ENCODE measurements at places on chromosomes 11 and 22.
A peak's percentile ranks its signal among the peaks of the same experiment; 100 is the strongest.

DNA sequence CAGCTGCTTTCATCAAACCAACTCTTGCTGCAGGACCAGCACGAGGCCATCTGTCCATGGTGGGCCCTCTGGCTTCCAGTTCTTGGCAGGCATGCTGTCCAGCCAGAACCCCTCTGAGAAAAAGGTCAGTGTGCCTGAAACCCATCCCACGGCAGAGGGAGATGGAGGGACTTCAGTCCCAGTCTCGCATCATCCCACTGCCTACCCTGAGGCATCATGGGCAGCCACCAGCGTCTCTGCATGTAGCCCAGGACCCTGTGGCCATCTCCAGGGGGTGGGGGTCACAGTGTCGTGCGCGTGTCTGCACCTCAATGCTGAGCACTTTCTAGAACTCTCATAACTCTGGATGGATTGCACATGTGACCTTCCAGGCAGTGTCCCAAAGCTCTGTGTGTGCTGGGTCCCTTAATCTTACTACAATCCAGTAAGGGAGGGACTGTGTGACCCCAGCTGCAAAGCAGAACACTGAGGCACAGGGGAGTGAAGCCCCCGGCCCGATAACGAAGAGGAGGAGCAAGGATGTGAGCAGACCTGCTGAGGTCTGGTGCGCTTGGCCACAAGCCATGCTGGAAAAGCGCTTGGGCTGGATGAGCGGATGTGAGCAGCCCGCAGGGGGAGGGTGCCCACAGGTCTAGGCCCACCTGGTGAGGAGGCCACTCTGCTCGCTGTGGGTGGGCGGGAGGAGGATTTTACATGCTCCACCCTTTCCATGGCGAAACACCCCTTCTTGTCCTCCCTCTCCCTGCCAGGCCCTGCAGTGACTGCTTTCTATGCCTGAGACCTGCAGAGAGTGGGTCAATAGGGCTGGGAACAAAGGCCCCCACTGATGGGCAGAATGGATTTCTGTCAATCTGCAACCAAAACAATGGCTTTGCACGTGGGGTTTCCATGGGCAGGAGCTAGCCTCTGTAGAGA lies 1401.0 kb downstream of the BRD1 start:
- no peak for DNase-seq

DNA sequence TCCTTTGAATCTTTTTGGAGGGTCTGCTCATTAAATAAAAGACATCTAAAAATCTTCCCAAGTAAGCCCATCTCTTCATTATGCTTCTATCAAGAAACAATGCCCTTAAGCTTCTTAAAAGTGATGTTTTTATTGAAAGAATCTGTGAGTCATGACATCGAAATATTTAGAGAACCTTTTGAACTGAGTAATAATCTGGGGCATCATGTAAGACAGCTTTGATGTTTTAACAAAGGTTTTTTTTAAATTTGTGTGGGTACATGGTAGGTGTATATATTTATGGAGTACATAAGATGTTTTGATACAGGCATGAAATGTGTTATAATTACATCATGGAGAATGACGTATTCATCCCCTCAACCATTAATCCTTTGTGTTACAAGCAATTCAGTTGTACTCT lies 46.8 kb downstream of the PLAAT5 start:
- DNase-seq, result no peak

DNA sequence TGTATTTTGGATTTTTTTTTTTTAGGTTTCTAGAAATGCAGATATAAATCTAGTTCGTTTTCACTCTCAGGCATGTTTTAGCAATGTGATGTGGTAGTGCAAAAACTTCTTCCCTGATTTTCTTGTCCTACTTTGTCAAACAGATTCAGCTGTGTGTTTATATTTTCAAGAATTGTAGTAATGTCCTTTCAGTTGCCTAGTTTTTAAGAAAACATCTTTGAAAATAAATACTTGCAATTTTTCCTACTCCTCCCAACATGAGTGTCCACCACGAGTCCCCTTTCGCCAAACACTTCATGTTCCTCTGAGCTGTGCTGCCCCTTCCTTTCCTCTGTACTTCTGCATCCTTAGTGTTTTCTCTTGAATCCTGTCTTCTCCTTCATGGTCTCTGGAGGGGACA lies 686.9 kb downstream of the NTM start:
- no peak for DNase-seq

DNA sequence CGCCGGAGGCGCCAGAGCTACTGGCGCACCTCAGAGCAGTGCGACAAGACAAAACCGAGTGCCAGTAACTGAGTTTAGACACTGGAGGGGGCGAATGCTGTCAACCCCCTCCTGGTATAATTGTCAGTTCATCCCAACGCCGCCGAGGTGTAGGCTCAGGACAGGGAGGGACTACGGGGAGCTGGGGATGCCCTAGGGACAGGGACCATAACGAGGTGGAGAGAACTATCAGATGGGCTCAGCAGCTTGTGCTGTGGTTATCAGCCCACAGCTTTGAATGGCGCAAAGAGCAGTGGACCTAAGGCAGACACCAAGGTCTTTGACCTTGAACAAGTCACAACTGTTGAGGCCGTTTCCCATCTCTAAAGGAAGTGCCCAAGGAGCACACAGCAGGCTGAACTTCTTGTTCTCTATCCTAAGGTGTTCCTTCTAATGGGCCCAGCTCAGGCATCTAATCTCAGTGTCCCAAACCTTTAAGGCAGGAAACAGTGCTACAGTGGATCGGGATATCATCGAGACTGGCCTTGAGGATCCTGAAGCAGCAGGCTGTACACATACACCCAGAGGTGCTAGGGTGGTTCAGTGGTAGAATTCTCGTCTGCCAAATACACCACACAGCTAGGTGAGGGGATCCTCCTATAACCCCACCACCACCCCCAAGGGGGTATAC lies 958 bp upstream of the TUT1 start:
- peak; percentile 60 for DNase-seq

- DNase-seq, result no peak
Observed at GRCh38 chr22:29004647-29005371, 56.8 kb downstream of the C22orf31 start.

DNA sequence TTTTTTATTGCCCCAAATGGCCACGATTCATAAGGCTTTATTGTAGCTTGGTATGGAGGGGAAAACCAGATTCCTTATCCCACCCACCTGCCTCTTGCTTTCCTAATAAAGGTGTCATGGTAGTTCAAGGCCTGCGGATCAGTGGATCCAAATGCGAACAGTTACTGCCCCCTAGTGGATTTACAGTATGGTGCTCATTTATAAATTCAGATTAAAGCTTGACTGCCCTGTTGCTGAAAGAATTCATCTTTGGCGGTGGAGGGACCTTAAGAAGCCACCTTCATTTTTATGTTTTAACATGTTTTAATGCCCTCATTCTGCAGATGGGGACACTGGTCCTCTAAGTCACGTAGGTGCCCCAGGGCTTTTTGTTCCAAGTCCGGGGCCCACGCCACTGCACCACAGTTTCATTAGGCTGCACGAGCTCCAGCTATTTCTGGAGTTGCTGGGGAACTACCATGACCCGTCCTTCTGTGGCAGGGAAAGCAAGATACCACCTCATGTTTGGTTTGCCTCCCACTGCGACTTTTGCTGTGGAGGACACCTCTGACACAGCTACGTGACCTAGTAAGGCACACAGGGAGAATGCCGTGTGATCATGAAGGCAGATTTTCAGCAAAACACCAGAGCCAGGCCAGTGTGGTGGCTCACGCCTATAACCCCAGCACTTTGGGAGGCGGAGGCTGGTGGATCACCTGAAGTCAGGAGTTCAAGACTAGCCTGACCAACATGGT lies 15.6 kb upstream of the INCENP start:
- no peak for DNase-seq

GRCh38 chr22:45888221-45889092 lies 88.5 kb downstream of the WNT7B start:
- no peak for DNase-seq

DNA sequence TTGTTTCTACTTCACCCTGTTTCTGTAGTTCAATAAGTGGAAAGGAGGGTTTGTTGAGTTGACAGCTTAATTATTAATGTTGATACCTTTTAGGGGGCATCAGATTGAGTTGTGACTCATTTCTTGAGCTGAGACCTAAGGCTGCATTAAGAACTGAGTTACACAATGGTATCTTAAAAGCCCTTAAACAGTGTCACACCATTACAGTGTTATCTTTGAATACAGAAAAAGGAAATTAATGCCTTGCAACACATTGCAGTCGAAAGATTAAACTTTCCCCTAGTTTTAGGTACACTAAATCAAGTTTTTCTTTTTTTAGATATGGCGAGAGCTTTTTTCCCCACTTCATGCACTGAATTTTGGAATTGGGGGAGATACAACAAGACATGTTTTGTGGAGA lies 16.7 kb downstream of the PAFAH1B2 start:
- no peak for DNase-seq

GRCh38 chr22:40444178-40444831 lies 73.9 kb downstream of the SGSM3 start:
- no peak for DNase-seq

DNA sequence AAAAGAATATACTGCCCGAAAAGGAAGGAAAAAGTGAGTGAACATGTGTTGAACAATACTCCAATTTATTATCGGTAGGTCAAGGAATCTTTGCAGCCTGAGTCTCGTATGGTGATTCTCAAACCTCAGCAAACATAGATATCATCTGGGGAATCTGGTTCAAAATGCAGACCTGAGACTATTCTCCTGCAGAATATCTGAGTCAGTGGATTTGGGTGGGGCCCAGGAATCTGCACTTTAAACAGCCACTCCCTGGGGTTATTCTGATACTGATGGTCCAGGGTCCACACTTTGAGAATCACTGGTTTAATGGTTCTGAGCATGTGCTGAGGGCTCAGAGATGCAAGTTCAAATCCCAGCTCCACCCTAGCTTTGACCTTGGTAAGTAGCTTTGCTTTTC lies 53.6 kb upstream of the GRK3 start:
- no peak for DNase-seq

- no peak for DNase-seq
Observed at GRCh38 chr22:24834845-24835570, 29.0 kb downstream of the SGSM1 start.

DNA sequence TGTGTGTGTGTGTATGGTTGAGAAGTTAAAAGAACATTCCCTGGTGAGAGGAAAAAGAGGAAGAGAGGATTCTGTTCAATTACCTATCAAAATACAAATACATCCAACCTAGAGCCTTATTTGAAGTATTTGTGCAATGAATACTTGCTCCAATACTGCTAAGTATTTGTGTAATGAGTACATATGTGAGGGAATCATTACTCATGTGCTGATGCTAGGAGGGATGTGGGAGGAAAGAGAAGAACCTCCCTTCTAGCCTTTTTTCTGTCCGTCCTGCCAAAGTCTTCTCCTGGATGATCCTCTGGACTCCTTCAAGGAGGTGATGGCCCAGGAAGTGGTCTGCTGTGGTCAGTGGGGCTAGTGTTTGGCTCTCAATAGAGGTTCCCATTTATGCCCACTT lies 36.0 kb upstream of the ACCSL start:
- DNase-seq, result no peak

GRCh38 chr22:23216461-23217170 lies 36.3 kb downstream of the BCR start:
- DNase-seq, result no peak

DNA sequence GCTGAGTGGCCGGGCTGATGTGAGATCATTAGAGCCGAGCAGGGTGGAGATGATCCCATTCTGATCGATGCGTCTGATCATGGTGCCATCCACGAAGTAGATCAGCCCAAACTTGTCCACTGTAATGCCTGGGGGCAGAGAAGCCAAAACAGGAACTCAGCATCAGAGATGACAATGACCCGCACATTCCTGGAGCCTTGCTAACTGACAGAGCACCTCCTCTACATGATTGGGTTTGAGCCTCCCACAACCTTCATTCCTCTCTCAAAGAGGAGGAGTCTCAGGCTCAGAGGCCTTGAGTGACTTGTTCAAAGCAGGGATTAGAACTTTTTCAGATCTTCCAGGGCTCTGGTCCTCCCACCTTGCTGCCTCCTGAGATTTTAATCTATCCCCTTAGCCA lies 133.7 kb upstream of the NARS2 start:
- DNase-seq, result no peak

DNA sequence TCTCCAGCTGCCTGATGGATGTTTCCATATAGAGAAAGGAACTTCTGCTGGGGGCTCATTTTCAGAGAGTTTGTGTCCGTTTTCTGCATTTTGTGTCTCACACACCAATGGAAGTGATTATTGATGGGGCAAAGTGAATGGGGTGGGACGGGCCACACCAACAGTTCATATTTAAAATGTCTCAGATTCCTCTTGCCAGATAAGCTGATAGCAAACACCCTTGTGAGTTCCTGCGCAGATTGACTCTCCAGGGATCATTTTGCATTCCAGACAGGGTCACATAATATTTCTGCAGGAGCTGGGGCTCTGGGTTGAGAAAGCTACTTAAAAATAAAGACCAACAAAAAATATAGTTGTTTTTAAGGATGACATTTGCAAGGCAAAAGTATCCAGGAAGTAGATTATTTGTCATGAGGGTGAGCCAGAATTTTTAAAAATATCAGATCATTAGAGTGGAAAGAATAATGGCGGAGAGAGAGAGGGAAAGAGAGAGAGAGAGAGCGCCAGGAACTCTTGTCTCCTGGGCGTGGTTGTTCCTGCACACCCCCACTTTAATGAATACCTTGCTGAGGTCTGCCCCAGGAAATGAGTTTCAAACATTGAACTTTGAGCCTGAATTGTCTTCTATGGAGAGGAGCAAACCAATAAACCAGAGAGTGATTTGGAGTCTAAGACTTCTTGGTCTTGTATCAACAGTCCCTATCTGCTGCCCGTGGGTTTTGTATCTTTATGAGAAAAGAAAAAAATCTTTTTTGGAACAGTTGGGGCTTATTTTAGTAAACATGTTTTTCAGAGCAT lies 33.3 kb downstream of the MICAL2 start:
- DNase-seq, result no peak

- DNase-seq, result no peak
Observed at GRCh38 chr22:44887941-44888366, 121.9 kb downstream of the PHF21B start.

DNA sequence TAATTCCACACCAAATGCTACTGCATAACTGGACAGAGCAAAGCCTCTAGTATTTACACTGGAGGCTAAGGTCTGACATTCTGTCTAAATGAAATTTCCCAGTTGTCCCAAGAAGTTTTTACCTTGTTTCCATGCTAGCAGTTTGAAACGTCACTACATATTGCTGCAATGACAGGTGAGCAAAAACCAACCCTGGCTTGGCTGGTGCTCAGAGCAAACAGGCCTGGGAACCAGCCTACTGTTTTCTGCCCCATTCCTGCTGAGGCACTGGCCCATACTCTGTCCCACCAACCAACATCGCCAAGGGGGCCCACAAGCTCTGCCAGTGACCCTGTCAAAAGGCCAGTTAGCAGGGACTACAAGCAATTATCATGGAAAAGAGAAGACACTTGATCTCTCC lies 131.1 kb downstream of the MPPED2 start:
- DNase-seq, result no peak

- no peak for DNase-seq
Observed at GRCh38 chr11:774873-775592, 2.3 kb downstream of the GATD1 start.
